ENCODE measurements at places on chromosomes 1 and 21.

GRCh38 chr21:33268393-33268736, 2.2 kb downstream of the IL10RB start:
- no peak for ATAC-seq

GRCh38 chr1:93447481-93448291, at the start of gene FNBP1L:
Gene FNBP1L, plus strand, starts transcription at chr1:93448118. Its CDS starts 164 bp downstream, at chr1:93448282.
- peak; percentile 81 for ATAC-seq

DNA sequence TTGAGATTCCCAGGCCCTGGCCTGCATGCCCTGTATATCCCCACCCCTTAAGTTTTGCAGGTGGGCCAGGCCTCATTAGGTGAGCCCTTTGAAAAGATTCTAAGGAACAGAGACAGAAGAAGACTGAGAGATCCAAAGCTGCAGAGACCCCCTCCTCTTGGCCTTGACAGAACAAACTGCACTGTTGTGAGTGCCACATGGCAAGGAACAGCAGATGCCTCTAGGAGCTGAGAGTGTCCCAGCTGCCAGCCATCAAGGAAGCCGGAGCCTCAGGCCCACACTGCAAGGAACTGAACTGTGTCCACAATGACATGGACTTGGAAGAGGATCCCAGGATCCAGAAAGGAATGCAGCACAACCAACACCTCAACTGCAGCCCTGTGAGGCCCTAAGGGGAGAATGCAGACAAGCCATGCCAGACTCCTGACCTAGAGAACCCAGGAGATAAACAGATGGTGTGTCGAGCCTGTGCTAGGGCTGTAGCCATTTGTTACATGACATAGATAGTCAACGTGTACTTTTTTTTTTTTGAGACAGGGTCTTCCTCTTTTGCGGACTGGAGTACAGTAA, 182.7 kb downstream of the AJAP1 start:
- ATAC-seq = no peak

- no peak for ATAC-seq
Observed at GRCh38 chr21:17745086-17745485, 74.1 kb downstream of the C21orf91 start.

DNA sequence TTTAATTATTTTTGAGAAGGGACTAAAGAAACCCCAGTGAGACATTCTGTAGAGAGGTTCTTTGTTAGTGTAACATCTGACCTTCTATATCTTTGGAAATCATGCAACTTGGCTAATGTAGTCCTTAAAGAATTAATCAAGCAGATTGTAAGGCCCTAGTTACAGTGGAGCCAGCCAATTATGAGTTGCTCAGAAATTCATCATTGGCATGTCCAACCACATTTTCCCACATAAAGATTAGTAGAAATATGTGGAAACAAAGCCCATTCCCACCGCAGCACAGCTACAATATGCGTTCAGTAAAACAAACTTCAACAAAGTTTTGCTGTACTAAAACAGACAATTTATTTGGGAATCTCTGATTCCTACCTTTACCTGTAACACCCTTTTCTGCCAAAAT, 27.8 kb downstream of the WNT2B start:
- ATAC-seq = no peak

GRCh38 chr1:111448482-111448917, 556 bp downstream of the WDR77 start:
- peak; percentile 30 for ATAC-seq

DNA sequence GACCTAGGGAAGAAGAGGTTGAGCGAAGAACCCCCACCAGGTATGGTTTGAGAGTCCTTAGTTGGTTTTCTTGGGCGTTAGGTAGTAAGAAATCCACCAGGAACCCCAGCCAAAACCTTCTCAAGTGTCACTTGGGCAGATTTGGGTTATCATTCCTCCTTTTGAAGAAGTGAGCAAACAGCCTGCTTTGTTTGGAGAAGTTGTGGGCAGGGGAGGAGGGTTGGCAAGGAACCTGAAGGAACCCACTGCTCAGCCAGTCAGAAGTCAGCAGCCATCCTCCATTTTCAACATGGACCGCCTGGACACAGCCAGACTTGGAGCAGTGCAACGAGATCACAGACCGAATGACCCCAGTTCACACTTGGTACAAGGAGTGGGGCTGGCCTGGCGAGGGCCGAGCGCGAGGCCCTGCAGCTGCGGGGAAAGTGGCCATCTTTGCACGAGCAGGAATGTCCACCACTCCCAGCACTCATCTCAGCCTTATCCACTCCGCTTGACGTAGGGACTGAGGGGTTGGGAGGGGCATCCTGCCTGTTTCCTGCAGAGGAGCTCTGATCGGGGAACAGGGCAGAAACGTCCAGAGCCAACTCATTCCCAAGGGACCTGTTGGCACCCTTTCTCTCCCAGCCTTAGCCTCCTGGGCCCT, 7.2 kb downstream of the ADPRS start:
- no peak for ATAC-seq

GRCh38 chr21:31546443-31547170, 112.9 kb upstream of the SOD1 start:
- ATAC-seq = no peak

DNA sequence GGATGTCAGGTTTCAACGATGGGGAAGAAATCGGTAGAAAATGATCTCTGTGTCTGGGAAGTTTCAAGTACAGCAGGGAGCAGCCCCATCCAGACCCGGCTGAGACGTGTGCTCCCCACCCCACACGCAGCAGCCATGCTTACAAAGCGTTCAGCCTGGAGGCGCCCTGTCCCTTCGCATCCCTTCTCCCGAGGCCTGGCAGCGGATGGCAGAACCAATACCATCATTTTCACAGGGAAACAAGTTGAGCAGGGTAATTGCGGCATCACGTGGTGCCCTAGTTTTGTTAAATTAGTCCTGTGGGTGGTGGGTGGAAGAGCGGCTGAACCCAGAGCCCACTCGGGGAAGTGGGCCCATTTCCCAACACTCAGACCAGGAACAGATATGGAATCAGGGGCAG, 23.9 kb downstream of the KCNAB2 start:
- ATAC-seq = no peak

DNA sequence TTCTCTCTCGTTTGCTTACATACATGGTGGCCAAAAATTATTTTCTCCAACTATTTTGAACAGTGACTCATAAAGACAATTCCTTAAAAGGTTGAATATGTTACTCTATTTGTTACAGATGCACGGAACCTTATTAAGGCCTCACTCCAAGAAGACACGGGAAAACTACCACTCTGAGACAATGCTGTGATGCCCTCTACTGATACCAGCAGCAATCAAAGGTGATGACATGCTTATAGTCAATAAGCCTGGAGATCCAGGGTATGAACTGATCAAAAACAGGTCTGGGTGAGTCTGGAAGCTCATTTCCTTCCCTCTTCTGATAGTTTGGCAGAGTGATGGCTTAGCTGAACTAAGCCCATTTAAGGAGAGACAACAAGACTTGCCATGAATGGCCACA, 563.0 kb downstream of the LRRIQ3 start:
- no peak for ATAC-seq

GRCh38 chr1:26016953-26017545, 4.5 kb upstream of the EXTL1 start:
- no peak for ATAC-seq

- ATAC-seq = no peak
Observed at GRCh38 chr1:84428235-84428634, 30.0 kb downstream of the DNASE2B start.

GRCh38 chr21:36461918-36462486, 17.9 kb downstream of the CLDN14 start:
- no peak for ATAC-seq

DNA sequence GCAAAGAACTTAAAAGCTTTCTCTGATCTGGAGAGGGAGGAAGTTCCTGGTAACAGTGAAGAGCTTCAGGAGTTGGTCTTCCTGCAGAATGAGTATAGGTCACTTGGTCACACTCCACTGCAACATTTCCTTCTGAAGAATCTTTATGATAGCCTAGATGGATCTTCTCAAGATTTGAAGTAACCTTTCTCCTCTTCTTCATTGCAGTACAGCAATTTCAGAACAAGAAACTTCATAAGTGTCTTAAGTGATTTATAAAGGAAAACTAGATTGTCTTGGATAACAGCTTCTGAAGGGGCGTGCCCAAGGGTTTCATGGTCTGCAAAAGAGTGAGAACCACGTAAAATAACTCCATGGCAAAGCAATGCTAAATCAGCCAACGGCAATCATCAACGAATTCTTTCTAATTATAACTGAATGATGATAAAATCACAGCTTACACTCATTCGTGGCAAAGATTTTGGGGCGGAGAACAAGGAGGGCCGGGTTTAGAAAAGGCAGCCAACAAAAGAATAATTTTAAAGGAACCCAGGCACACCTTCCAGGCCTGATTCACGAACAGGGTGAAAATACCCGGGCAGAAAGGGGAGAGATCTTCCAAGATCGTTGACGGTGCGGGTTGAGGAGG, 53.9 kb upstream of the ASPM start:
- ATAC-seq = peak; percentile 25

- no peak for ATAC-seq
Observed at GRCh38 chr1:211643324-211644212, 31.9 kb downstream of the NEK2 start.

- no peak for ATAC-seq
Observed at GRCh38 chr1:201697174-201697573, 131.8 kb upstream of the IPO9 start.

DNA sequence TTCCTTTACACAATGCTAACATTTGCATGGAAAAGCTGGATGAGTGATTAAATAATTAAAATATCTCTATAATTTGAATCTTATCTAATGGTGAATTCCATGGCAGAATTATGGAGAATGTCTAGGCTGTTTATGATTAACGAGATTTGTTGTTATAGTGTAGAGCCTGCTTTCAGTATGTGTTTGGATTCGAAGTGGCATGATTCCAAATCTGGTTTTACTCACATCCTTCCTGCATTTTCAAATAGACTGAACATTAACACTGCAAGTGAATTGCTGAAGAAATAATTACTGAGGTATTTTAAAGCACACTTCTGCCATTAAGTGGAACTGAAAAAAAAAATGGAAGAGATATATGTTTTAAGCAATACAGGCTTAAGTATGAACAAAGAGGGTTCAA, 5.1 kb upstream of the NEK7 start:
- no peak for ATAC-seq

DNA sequence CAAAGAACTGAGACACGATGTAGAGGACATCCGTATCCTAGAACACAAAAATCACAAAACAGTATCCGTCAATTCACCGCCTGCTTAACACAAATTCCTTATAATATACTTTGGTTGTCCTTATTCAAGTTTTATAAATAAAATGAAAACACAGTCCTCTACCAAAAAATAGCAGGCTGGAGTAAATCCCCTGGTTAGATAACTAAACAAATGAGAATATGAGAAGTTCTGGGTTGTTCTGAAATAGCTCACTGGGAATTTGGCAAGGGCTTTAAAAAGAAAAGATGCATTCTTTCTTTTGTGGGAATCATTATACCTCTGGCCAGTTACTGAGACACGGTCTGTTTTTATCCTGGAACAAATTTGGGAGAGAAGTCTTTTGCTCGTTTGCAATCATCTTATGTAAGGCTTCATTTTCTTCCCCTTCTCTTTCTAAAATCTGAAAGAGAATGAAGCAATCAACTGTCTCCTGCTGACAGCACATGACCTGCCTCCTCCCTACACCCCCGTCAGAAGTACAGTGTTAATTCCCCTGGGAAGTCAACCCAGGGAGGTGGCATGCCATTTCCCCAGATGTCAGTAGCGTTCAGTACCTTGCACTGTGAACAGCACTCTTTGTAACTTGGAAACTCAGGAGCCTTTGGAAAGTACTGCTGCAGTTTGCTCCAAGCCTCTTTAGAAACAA, 37.1 kb upstream of the RAP1GAP start:
- ATAC-seq = no peak

GRCh38 chr1:32309960-32310359, 18.1 kb downstream of the HDAC1 start:
- no peak for ATAC-seq

- ATAC-seq = no peak
Observed at GRCh38 chr1:27427329-27427728, 34.9 kb downstream of the GPR3 start.

GRCh38 chr1:3247521-3248121, 178.6 kb downstream of the PRDM16 start:
- ATAC-seq = no peak

- no peak for ATAC-seq
Observed at GRCh38 chr1:31785020-31785946, 21.1 kb upstream of the ADGRB2 start.

GRCh38 chr21:8989261-8989711, 1532.1 kb upstream of the TPTE start:
- no peak for ATAC-seq

DNA sequence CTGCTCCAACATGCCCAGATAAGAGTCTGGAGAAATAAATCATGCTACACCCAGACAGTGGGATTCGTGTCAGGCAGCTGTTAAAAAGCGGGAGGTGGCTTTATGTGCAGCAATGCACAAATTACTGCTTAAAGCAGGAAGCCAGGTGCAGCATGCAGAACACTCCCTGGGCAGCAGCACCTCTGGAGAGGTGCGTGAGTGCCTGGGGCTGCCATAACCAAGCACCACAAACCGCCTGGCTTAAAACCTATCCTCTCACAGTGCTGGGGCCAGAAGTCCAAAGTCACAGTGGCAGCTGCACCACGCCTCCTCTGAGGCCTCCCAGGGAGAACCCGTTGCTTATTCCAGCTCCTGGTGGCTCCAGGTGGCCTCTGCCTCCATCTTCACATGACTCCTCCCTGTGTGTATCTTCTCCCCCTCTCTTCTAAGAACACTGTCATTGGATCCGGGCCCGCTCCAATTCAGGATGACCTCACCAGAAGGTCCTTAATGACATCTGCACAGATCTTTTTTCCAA, 115.6 kb downstream of the SIK1 start:
- no peak for ATAC-seq

DNA sequence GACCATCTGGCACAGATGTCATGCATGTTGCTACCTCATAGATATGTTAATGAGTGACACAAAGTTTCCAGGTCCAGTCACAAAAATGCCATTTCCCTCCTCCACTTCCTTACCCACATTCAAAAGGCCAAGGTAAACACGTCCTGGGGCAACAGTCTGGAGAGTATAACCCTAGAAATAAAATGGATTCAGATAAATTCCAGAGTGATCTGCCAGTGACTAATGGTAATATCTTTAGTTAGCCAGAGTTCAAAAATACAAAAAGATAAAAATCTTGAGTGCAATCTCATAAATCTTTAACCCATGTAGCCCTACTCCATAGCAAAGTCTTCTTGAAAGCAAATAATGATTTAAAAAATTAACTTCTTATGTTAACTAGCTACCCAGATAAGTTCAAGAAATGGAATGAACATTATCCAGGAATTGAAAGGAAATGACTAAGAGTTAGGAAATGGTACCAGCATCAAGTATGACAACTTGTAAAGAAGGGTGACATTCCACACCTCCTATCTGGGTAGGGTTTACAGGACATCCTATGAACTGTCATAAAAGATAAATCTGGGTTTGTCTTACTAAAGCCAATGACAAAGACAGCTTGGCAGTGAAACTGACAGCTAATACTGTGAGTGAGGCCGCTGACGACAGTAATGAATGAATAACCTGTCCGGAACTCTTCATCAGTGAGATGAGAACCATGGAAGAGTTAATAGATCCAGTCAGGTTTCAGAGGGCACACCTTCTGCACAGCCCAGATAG, 18.1 kb downstream of the RGS2 start:
- ATAC-seq = no peak

- ATAC-seq = no peak
Observed at GRCh38 chr1:74673351-74674111, at the start of gene ERICH3. Gene ERICH3, minus strand, starts transcription at chr1:74673792. Its CDS starts 273 bp downstream, at chr1:74673519.

All from activated CD4-positive, CD25-positive, alpha-beta regulatory T cell treated with anti-CD3 and anti-CD28 coated beads, Interleukin-2, amount 50 U/mL, for 24 hours (primary cell).